ENCODE measurements at places on chromosomes 2 and 18.

GRCh38 chr18:61973273-61974115 lies 80.7 kb upstream of the RNF152 start:
- no peak for DNase-seq

DNA sequence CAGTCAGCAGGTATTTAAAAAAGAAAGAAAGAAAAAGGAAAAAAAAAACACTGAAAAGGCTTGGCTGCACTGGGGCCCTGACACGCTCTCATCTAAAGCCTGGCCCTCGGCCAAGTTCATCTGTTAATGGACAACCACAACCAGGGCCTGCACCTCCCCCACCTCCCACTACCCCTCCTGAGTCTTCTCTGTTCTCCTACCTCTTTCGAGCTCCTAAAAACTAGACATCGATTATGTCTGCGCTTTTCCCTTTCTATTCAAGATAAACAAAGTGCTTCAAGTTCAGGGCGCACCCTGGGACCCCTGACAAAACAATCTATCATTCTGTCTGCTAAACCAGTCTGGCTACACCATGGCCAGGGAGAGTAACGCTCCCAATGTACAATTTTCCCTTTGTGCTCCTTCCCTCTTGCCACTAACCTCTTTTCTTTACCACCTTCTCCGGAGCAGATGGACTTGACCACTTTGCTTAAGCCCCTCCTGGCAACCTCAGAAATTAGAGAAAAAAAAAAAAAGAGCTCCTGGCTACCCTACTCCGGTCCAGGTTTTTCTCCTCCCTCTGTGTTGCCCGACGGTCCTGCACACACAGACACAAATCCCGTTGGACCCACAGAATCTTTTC lies 22.7 kb downstream of the BCL11A start:
- no peak for DNase-seq

GRCh38 chr2:152920846-152921245 lies 202.4 kb downstream of the ARL6IP6 start:
- no peak for DNase-seq

- DNase-seq, result no peak
Measured at GRCh38 chr18:62287781-62288664, 37.1 kb upstream of the TNFRSF11A start.

- no peak for DNase-seq
Measured at GRCh38 chr2:144274131-144274530, 245.8 kb downstream of the ZEB2 start.

DNA sequence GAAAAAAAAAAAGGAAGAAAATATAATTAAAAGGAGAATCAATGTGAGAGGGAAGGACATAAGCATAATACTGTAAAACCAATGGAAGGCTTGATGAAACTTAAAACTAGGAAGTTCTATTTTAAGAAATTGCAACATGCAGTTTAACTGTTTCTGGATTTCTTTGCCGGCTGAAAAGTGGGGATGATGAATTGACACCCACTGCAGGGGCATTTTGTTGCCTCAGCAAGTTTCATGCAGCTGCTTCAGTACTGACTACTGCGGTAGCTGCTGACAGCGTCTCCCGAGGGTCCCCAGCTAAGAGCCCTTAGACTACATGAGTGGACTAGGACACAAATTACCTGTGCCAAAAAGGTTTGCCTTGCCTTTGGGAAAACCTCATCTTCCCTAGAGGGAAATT lies 69.2 kb downstream of the B3GNT2 start:
- DNase-seq, result no peak

DNA sequence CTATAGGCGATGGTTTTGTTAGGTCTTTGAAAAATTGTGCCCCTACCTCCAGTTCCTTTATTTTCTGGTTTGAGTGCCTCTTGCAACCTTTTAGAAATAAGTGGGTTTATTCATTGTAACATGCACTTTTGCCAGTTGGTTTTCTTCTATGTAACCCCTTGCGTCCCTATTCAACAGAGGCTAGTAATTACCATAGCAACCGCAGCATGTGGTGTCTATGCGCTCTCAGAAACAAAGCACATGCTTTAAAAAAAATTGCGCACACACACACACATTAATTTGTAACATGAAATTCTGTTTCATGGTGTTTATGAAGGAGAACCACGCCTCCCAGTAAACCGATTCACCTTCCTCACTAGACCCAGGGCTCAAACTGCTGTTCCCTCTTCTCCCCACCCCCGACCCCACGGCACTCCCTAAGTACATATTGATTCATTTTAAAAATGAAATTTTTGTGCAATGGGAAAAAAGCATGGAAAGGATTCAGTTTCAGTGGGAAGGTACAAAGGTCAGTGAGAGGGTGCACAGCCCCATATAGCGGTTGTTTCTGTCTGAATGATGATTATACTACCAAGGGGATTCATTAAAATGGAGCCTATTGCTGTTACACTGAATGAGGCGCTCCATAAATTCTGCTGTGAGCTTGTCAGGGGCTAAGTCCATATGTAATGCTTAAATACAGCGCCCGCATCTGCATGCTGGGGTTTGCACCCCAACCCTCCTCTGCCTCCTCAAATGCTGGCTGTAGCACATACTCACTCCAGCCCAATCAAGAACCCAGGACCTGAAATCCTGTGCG lies 206.9 kb downstream of the ICOS start:
- DNase-seq, result no peak

DNA sequence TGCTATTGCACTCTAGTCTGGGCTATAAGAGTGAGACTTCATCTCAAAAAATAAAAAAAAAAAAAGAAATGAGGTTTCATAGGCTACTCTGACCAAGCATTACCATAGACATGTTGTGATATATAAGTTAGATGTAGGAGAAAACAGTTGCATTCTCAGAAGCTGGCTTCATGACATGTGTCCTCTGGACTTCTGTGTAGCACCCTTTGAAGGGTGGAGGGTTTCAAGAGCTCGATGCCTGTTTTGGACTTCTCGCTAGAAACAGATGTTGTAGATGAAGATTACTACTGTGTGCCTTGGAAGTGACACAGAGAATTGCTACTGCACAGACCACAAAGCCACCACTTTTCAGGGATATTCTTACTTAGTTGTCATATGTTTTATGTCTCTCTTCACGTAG lies 91.0 kb downstream of the TMEM247 start:
- no peak for DNase-seq

DNA sequence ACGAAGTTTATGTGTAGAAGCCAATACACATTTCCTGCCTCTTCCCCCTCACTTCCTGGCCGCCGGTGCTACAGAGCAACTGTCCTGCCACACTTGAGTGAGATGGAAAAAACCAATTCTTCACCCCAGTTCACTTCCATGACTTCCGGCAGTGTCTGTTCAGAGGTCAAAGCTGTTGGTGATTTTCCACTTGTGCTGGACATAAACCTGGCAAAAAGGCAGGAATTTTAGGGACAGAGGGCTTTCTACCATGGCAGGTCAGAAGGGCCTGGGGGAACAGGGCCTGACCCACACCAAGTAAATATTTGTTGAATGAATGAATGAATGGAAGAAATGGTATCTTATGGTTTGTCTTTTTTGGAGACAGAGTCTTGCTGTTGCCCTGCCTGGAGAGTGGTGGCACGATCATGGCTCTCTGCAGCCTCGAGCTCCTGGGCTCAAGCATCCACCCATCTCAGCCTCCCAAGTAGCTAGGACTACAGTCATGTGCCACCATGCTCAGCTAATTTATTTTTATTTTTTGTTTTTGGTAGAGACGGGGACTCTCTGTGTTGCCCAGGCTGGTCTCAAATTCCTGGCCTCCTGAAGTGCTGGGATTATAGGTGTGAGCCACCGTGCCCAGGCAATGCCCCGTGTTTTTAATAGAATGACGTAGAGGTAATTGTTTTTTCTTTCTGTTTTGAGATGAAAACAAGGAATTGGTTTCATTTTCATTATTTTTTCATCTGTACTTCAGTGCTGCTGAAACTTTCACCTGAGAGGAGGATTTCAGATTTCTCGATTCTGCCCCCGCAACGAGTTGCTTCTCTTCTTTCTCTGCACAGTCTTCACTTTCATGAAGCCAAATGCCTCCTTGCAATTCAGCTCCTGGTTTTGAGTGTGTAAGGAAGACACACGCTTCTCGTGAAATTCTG lies 48.0 kb upstream of the LPIN2 start:
- DNase-seq, result no peak

DNA sequence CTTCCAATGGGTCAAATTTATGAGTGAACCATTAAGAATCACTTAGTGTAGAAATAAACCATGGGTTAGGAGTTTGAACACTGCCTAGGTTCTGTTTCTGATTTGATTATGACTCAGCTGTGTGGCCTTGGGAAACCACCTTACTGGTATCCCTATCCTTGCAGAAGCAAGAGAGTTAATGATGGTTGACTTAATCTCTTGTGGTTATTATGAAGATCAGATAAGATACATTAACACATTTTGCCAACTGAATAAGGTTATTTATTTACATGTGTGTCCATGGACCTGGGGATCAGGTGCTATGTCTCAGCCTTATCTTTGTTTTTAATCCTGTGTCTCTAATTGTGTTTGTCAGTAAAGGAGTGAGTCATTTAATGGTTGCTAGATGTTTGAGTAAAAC lies 5.4 kb upstream of the KCNJ13 start:
- DNase-seq, result peak; percentile 50

DNA sequence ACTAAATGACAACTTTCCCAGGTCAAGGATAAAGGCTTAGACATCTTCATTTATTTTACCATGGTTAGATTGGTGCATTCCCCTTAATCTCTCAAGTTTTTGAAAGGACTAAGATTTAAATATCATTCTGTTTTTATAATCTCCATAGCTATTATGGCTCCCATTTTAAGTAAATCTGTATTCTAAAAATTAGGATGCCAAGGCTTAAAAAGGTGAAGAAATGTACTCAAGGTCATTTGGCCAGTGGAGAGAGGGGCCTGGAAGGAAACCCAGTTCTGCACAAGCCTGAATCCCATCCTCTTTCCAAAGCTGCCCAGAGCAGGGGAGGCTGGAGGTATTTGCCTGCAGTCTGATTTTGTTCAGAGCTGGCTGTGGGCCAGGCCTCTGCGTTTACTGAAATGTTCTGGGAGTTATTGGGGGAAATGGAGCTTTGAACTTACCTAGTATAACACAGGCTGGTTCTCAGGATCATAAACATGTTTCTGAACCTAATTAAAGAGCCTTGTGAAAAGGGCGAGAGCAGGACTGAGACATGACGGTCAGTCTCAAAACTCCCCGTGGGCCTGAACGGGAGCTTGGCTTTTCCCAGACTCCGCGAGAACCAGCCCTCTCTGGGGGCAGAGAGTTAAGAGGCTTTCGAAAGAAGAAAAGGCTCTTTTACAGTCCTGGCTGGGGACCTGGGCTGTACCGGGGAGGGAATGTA lies 85.6 kb downstream of the DDX1 start:
- no peak for DNase-seq

DNA sequence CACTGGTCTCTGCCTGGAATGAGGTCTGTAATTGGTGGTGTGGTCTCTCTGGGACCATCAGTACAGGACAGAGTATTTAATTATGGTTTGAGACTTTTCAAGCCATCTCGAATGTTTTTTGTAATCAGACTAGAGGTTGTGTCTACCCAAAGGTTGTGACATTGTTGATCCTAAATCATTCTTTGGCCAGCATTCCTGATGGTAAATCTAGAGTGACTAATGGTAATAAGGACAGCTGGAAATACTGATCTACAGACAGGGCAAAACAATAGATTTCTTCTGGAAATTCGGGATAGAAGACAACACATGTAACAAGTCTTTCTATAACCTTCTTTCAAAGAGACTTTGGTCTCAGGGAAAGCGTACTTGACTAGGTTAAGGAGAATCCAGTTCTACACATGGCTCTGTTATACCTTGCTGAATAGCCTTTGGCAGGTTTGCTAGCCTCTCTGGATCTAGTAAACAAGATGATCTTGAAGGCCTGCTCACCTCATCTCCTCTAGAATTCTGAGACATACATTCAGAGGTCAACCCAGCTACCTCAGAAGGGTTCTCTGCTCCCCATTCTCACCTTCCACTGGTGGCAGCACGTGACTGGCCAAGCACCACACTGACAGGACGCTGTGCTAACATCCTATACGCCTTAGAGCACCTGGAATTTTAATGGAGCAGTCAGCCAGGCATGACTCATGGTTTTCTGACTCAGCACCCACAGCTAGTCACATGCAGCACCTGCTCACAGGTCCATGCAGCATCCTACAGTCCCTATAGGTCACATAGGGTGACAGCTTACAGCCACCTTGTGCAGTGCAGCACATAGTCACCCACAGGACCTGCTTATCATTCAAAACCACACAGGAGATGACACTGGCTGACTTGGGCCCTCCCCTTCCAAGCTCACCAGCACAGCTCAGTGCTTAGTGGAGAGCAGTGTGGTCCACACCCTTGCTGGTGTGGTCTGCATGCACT lies 12.2 kb downstream of the PLB1 start:
- no peak for DNase-seq

DNA sequence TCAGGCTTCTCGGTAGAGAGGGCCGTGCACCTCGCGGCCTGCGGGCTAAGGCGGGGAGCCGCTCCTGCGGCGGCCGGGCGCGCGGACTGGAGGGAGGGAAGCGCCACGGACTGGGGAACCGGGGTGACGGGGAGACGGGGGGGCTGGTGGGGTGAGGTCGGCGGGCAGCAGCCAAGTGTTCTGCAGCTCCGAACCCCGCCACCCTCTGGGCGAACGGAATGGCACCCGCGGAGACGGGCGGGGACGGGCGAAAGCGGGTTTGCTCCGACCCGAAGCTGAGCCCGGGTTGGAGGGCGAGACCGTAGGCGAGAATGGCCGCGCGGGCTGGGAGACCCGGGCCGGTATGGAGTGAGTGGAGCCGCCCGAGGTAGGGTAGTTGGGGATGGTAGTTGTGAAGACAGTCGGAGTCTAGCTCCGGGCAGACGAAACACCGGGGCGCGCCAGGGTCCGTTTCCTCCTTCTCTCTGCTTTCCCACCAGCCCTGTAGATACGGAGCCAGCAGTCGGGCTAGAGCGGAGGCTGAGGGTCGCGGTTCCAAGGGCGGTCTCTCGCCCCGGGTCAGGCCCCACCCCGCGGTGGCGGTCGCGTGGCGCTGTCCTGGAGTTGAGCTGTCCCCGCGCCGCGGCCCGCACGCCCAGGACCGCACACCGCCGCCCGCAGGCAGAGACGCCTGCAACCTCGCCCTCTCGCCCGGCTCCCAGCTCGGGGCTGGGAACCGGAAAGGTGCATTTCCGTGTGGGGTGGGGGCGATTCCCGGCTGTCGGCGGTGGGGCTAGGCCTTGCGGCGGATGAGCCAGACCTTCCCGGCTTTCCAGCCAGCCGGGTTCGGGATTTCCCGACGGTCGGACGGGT lies 160.3 kb upstream of the SIX2 start:
- no peak for DNase-seq

- no peak for DNase-seq
Measured at GRCh38 chr2:109340381-109340780, 211.4 kb downstream of the SH3RF3 start.
